ENCODE measurements at places on chromosomes 12 and 14. TPM values are rescaled to one million over a fixed set of nuclear protein-coding genes. Genes with fewer than 3 reads are reported as not detected.

DNA sequence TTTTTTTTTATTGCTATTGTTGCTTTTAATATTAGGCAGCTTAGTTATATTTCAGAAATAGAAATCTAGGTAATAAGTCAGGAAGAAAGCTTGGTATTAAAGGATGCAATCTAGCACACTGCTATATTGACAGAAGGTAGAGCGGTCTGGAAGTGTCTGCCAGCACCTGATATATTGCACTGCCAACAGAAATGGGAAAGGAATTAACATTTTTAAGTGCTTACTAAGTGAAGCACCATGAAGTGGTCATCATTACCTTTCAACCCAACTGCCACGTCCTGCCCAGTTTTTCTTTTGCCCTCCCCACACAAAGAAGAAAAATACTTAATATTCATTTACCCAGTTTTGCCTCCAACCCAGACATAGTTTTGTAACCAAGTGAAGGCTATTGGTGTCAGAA is 163.5 kb downstream of the KITLG start:
- no peak for DNase-seq

GRCh38 chr14:82587226-82587625 is 1053.6 kb upstream of the SEL1L start:
- DNase-seq, result no peak

Gene ADAM21
- total RNA-seq, result 0.19 TPM

GRCh38 chr12:62847709-62848108 is 87.2 kb downstream of the PPM1H start:
- DNase-seq, result no peak

DNA sequence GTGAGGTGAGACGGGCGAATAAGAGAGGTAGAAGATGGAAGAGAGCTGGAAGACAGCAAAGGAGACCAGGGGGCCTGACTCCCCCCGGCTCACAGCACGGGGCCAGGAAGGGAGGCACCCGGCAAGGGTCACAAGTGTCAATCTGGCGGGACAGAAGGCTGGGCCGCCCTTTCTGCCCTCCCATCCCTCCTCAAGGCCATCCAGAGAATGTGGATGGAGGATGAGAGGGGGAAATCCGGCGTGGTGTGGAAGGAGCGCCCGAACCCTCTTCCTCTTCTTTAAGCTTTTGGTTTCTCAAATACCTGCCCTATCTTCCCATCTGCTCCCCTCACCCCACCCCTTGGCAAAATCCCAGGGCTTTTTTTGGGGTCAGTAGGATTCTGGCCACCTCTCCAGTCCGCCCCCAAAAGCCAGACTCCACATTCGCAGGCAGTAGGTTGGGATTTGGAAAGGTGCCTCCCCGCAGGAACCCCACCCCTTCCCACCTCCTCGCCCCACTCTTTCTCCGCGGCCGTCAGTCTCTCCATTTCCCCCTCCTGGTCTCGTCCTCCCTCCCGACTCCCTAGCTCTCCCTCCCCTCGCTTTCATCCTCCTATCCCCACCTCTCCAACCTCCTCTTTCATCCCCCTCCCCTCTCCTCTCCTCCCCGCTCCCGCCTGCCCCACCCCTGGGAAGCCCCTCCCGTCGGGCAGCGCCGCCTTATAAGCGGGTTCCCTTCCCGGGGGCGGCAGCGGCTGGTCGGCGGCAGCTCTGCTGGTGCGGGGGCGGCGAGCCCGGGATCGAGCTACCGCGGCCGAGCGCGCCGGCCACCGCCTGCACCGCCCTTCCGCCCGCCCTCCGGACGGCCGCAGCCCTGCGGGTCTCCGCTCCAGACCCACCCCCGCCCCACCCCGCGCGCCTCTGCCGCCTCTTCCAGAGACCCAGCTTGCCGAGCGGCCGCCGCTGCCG is at the start of gene PTMS:
TSS of gene PTMS (plus strand) at position 730 of the 948 bp plus-strand sequence. CDS start 343 bp downstream, outside the sequence.
- no peak for DNase-seq

Gene FAM234B
- total RNA-seq, result 5.6 TPM

Gene SPRYD4
- total RNA-seq, result 1.7 TPM

DNA sequence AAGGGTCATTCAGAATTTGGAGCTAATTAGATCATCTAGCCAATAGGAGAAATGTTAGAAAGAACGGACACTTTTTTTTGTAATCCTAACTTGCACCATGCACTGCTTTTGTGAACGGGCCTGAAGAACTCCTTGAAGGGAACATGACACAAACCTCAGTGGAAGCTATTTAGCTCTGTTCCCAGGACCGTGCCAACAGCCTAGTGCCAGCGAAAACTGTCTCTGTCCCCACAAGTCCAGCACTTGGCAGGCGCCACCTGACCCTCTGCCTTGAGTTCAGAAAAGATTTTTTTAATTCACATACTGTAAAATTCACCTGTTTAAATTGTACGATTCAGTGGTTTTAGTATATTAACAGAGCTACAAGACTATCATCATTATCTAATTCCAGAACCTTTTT is 31.3 kb upstream of the KCNA5 start:
- no peak for DNase-seq

GRCh38 chr12:101414533-101415119 is 7.1 kb upstream of the ARL1 start:
- DNase-seq, result peak; percentile 56

DNA sequence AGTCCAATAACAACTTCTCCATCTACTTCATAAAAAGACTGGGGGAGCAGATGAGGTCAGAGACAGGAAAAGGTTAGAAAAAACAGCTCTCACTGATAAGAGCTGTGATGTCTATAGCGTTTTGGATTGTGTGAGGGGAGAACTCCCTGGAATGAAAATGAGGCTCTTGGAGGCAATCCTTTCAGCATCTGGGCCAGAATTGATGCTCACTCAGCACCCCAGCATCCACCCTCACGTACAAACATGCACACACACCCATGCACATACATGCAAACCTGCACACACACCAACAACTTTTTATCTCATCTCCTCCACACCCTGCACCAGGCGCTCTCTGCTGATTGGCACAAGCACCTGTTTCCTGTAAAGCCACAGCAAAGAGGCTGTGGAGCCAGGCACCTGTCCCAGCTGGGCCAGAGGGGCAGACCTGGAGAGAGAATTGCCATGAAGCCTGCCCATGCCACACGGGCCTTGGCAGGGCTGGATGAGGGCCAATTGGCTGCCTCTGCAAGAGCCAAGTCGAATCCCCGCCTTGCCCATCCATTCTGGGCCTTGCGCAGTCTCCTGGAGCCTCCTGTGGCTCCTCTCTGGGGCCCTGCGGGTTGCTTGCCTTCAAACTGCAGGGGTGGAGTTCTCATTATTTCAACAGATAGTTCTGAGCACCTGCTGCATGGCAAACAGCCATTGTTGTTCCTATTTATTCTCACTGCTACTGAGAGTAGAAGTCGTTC is 53.1 kb downstream of the SYNE3 start:
- DNase-seq, result no peak

- no peak for DNase-seq
Measured at GRCh38 chr12:27305673-27306456, 26.8 kb upstream of the BMAL2 start.

DNA sequence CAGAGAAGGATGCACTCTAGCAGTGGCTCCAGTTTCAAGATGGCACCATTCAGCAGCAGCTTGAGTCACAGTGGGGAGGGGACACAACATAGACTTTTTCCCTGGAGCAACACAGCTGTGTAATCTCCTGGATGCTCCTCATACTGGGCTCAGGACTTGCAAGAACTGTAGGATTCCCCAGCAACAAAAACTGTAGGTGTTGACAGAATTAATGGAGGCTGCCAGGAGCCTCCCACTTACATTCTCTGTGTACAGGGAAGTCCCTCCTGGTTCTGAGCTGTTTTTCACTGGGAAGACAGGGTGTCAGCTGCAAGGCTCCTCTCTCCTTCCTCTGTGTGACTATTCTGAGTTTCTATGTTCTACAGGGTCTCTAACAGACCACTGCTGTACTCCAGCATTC is 217.9 kb downstream of the KIF21A start:
- DNase-seq, result no peak

DNA sequence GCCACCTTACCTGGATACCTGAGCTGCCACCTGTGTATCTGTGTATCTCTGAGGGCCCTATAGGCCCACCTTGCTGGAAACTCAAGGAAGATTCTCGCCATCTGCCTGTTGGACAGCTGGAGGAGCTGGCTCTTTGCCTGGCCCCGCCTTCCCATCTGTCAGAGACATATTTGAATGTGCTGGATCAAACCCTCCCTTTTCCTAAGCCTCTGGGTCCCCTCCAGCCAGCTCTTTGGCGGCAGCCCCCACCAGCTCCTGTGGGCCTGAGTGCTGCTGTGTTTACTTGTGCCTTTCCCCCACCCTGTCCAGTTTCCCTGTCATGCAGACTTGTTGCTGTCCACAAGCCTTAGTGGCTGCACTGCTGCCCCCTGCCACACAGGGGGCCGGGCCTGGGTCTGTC is 55.9 kb upstream of the SRSF5 start:
- DNase-seq, result no peak

DNA sequence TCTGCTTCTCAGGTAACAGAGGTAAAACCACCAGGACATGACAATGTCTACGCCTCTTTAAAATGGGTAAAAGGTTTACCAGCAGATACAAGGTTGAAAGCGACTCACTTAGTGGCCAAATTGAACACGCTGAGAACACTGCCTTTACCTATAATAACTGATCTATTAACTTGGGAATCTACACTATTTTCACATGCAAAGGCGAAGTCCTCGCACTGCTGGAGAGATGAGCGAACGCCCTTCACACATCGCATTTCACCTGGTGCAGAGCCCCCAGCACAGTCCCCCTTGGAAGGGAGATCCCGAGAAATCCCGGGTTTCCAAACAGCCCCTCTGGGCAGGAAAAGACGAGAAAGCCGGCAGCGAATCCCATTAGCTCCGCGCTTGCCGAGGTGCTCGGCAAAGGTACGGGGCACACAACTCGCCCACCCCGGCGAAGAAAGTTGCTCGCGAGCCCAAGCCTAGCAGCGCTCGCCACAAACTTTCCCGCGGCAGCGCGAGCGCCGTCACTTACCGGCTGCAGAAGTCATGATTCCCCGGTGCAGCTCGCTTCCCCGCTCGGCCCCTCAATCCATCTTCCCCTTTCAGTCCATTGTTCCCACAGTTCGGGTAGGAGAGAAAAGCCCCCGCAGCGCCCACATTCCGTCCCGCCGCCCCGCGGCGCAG is 423 bp downstream of the FGD6 start:
- DNase-seq, result no peak

DNA sequence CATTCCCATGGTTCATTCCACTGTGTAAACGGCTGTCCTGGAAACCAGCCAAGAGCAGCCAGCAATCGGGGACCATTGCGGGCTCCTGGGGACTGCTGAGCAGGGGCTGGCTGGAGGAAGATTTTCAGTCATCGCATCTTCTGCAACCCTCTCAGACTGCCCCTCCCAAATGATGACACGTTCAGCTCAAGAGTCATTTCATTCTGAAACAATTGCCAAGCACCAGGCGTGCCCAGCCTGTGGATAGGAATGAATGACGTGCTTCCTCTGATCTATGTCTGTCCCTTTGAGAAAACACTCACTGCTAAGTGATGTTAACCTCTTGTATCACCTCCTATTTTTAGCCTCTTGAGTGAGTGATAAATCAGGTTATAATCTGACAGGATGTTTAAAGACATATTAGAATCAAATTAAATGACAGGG is 62.0 kb downstream of the NDUFA12 start:
- DNase-seq, result peak; percentile 42

Gene KRT73
- total RNA-seq, result not detected

Gene DPY19L2
- total RNA-seq, result 3.5 TPM

GRCh38 chr12:124698211-124698997 is 131.0 kb upstream of the NCOR2 start:
- no peak for DNase-seq

DNA sequence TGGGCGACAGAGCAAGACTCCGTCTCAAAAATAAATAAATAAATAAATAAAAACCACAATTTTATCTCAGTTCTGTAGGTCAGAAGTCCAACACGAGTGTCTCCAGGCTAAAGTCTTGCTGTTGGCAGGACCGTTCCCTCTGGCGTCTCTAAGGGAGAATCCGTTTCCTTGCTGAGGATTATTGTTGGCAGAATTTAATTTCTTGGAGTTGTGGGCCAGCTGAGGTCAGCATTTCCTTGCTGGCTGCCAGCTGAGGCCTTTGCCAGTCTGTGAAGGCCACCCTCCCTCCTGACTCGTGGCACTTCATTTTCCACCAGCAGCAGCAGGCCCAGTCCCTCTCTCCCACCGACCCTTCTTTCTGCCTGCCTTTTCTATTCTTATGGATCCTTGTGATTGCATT is 17.2 kb downstream of the PSMC1 start:
- DNase-seq, result no peak

Gene TSPAN8
- not detected for total RNA-seq

DNA sequence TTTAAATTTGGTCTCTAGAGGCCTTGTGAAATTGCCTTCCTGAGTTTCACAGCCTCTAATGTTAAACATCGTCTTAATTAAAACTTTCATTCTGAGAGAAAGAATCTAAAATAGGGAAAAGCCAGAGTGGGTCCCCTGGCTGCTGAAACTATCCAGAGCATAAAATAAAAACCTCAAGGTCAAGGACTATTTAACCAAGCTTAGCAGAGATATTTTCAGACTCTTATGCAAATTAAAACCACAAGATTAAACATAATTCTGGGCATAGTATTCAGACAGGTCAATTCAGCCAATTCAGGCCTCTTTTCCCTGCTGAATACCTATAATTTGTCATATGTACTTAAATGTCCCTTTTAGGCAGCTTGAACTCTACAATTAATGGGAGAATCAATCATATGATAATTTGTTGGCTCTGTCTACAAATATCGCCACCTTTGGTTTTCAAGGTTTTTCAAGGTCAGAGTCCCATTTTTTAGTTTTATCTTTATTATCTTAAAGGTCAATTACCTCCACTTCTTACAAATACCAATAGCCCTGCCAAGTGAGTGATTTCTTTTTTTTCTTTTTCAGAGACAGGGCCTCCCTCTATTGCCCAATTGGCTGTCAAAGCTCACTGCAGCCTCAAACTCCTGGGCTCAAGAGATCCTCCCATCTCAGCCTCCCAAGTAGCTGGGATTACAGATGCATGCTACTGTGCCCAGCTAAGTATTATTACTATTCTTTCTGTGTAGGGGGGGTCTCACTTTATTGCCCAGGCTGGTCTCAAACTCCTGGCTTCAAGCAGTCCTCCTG is 257.1 kb downstream of the PHLDA1 start:
- no peak for DNase-seq
